ENCODE measurements at places on chromosomes 16 and 17. TPM values are rescaled to one million over a fixed set of nuclear protein-coding genes. Genes with fewer than 3 reads are reported as not detected.

DNA sequence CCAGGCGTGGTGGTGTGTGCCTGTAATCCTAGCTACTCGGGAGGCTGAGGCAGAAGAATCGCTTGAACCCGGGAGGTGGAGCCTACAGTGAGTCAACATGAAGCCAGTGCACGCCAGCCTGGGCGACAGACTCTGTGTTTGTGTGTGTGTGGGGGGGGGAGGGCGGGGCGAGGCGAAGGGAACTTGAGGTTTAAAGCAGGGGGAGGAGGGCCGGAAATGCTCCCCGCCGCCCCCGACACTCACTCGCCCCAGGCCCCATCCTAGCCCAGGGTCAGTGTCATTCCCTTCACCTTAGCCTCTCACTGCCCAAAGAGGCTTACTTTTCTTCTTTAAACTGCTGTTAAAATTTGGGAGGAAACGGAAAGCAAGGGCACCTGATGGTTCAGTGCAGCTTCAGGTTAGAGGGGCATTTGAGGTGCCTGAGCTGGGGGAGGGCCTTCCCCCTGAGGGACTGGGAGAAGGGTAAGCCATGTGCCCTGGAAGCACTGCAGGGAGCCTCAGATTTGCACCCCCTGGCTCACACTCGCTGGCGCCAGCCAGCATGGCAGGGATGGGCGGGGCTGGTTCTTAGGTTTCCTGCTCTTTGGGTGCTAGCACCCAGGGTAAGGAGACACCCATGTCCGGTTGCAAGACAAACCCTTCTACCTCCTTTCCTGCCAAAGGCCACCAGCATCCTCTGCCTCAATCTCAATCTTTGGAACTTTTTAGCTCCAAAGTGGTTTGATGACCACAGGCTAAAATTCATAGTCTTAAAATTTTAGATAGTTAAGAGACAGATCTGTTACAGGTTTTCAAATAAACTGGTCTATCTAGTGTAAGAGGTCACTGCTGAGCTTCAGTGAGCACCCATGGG is 2.2 kb upstream of the LIMD2 start:
- peak; percentile 84 for DNase-seq

DNA sequence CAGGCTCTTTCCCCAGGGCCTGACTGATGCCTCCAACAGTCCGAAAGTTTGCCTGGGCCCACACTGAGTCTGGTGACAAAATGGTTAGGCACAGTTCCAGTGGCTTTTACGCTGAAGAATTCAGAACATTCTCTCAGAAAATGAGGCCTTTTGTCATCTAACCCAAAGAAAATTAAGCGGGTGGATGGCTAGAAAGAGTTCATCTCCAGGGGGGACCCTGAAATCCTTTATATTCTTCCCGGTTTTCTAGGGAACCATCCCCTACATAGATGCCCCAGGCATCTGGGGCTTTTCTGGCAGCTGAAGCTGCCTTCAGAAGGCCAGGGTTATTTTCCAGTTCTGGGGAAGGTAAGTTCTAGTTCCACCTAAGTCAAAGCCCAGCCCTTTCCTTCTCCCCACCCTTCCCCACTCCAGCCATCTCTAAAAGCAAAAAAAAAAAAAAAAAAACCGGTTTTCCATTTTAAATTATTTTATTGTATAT is 2.2 kb downstream of the RASD1 start:
- DNase-seq: peak; percentile 63

GRCh38 chr16:58011652-58012051 is 10.4 kb downstream of the USB1 start:
- peak; percentile 89 for DNase-seq

- no peak for DNase-seq
These were observed 96.5 kb downstream of the WSCD1 start for GRCh38 chr17:6166492-6167179.

- DNase-seq: peak; percentile 4
These were observed 8.0 kb upstream of the C16orf96 start for GRCh38 chr16:4548124-4548523.

- DNase-seq: peak; percentile 51
These were observed 4.6 kb downstream of the OSBPL7 start for GRCh38 chr17:47816947-47817346.

- peak; percentile 77 for DNase-seq
These were observed 6.8 kb upstream of the WDR45B start for GRCh38 chr17:82655038-82655479.

- peak; percentile 34 for DNase-seq
These were observed 13.4 kb upstream of the PLLP start for GRCh38 chr16:57297856-57298255.

DNA sequence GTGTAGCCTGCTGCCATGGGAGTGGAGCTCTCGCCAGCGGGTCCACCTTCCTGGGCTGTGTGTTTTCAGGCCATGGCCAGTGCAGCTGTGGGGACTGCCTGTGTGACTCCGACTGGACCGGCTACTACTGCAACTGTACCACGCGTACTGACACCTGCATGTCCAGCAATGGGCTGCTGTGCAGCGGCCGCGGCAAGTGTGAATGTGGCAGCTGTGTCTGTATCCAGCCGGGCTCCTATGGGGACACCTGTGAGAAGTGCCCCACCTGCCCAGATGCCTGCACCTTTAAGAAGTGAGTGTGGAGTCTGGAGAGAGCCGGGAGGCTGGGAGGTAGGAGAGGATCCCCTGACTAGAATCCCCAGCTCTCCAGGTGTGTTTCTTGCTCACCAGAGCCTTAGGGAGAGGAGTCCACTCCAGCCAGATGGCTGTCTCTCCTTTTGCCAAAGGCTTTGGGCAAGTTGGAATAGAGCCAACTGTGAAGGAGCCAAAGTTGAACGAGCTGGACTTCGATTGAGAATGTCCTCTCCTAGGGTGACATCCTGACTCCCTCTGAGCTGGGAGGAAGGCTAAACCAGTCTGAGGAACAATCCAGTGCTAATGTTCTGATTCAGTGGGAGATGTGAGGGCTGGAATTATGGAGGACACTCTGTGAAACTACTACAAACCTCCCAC is 24.4 kb upstream of the EFCAB13 start:
- no peak for DNase-seq

DNA sequence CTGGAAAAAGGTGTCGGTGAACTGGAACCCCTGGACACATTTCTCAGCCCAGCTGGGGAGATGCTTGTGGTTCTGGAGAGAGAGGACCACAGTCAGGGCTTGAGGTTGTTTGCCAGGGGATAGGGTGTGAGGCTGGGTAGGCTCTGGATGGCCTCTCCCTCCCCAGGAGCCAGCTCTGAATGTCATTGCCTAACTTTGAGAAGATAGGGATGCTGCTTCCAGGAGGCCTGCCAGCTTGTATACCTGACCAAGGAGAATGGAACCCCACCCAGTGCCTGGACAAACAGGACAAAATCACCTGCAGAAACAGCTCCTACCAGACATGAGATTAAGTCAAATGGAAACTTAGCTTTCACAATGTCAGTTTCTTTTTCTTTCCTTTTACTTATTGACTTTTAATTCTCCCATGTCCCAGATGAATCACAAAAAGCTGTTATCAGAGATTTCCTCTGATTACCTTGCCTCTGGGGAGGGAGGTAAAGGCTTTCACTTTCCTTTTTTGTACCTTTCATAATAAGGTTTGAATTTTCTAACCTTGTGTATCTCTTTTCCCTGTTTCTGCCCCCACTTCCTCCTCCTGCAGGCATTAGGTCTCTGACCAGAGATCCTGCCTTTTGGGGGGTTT is 29.8 kb upstream of the PLLP start:
- peak; percentile 31 for DNase-seq

DNA sequence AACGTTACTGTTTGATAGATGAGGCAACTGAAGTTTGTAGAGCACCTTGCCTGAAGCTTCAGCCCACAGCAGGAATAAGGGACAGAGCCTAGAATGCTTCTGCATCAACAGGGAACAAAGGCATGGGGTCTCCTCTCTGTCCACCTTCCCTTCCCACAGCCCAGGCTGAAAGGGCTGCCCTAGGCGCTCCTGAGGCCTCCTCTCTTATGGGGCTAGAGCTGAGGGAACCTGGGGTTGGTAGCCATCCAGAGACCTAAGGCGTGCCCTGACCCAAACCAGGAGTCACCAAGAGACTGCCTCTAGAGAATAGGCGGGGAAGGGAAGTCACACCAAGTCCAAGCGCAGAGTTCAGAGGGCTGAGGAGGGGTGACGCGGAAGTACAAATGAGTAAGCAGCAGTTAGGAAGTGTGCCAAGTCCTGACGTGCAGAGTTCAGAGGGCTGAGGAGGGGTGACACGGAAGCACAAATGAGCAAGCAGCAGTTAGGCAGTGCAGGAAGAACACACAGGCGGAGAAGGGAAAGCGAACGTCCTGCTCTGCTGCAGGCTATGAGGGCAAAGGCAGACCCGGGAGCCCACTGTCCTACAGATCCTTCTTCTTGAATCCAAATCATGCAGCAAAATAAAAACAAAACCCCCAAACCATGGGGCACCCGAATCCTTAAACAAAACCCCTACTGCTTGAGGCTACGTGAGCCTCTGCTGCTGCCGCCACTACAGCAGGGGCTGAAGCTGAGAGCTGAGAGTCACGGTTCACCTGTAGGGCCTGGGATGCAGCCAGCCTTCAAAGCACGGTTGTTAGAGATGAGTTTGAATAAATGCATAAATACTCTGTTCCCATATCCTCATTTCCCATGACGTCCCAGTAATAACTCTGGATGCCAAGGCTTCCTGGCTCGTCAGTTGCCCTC is 2.7 kb upstream of the SPG7 start:
- peak; percentile 93 for DNase-seq

GRCh38 chr17:51703361-51704341 is 443.3 kb downstream of the UTP18 start:
- peak; percentile 31 for DNase-seq

KRT25 gene
- not detected for total RNA-seq

DOC2A gene
- total RNA-seq: not detected

TBC1D3H gene
- total RNA-seq: not detected

SLC52A1 gene
- total RNA-seq: not detected

LGALS3BP gene
- 457 TPM for total RNA-seq
